ENCODE measurements at places on chromosomes 16 and 17.

GRCh38 chr17:77408284-77408683 is 267.5 kb downstream of the SEC14L1 start:
- no peak for DNase-seq

DNA sequence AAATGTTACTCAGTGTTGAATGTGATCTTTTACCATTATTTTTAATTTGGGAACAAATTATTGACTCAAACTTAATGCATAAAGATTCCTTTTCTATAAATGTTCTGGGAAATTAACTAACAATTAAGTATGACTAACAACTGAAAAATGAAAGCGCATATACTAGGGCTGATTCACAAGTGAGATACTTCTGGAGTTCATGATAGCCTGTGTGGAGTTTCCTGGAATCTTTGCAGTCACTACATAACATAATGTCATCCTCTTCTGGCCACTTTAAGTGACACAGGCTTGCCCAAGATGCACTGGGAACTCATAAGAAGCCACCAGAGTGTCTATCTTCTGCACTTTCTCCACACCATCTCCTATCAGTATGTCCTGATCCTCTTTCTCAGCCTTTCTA is 450.3 kb upstream of the CDH11 start:
- DNase-seq: no peak

DNA sequence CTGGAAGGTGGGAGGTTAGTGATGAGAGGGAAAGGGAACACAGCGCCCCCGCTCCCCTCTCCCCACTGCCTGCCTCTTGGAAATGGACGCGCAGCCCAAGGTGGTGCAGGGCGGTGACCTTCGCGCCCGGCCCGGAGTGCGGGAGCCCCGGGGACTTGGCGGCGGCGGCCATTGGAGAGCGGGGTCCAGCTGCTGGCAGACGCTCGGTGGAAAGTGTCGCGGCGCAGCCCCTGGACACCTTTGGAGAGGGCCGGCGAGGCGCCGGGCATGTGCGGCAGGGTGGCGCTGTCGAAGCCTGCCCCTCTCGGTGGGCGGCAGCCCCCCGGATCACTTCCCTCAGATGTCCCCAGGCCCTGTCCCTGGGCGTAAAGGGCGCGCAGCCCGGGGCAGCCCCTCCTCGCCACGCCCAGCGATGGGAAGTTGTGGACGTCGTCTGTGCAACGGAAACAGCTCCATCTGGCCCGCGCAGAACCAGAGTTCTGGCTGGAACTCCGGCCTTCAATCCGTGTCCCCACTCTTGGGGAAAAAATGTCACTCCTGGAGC is 16.7 kb downstream of the SALL1 start:
- DNase-seq: peak; percentile 71

GRCh38 chr17:65785109-65785508 is 223.7 kb upstream of the AXIN2 start:
- DNase-seq: no peak

- peak; percentile 32 for DNase-seq
These were observed 4.9 kb upstream of the PGAP6 start for GRCh38 chr16:386641-387156.

- DNase-seq: no peak
These were observed 26.0 kb upstream of the ADCY9 start for GRCh38 chr16:4142268-4142667.

GRCh38 chr17:75430159-75430974 is 24.9 kb upstream of the GRB2 start:
- peak; percentile 33 for DNase-seq

GRCh38 chr16:66536525-66536924 is 13.4 kb downstream of the TK2 start:
- no peak for DNase-seq

GRCh38 chr17:1384905-1385435 is 15.1 kb downstream of the YWHAE start:
- no peak for DNase-seq

DNA sequence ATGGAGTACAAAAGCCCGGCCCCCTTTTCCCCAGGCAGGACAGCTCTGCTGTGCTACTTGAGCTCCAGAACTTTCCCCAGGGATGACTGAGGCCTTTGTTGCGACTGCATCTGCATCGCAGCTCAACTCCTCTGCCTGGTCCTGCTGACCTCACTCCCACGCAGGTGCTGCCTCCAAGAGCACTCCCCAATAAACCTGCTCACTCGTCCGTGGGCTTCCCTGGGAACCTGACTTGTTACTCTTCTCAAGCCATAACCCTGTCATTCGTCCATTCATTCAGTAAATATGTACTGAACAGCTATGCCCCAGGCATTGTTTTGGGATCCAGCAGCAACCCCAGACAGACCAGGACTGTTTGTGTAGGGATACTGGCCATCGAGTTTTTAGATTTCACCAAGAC is 11.6 kb upstream of the RMI2 start:
- DNase-seq: no peak

GRCh38 chr16:19044769-19045168 is 22.6 kb upstream of the COQ7 start:
- no peak for DNase-seq

DNA sequence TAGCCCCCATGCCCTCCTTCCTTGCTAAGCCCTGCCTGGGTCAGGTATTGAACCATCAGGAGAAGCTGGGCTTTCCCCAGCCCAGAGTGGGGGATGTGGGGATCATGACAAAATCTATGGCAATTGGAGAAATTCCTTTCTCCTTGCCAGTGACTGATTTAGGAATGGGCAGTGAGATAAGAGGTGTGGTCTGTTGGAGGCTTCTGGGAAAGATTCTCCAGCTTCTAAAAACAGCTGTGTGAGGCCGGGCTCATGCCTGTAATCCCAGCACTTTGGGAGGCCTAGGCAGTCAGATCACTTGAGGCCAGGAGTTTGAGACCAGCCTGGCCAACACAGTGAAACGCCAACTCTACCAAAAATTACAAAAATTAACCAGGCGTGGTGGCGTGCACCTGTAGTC is 69.1 kb downstream of the SRCIN1 start:
- no peak for DNase-seq

DNA sequence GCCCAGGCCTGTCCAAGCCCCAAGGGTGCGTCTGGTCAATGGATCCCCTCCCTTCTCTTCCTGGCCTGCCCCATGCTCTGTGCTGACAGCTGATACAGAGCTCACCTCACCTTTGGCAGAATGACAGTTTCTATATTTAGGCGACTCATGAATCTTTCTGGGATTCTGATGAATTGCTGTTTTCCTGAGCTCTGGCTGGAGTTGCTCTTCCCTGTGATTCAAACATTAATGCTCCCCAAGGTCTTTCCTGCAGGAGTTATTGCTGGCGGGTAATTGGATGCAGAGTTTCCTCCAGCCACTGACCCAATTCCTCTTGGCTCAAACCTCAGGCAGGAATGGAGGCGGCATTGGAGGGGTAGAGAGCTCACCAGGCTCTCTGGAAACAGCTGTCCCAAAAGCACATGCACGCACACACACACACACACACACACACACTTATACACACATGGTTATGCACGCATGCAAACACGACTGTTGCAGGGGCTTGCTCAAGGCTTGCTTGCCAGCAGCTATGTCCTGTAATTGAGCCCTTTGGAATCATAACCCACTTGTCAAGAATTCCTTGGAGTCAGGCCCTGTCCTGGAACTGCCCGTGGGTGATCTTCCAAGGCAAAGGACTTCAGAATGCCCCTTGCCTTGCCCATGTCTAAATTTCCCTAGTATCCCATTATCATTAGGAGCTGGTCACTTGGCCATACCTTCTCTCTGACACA is 128.8 kb downstream of the ASIC2 start:
- DNase-seq: no peak

DNA sequence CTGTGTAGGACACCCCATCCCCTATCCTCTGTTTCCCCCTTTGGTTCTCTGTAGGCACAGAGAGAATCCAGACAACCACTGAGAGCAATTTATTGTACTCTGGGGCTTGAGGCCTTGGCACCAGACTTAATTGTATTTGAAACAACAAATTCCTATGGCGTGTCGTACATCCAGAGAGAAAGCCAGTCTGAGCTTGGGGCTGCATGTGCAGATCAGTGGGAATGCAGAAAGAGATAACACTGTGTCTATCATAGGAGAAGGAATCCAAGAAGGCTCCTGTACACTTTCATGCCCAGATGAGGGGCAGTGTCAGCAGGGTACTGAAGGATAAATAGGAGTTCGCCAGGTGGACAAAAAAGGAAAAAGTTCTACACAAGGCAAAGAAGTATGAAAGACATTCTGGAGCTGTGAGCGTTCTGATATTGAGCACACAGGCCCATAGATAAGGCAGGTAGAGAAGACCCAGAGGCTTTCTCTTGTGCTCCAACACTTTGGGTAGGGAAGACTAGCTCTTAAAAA is 22.0 kb upstream of the IL4R start:
- no peak for DNase-seq

DNA sequence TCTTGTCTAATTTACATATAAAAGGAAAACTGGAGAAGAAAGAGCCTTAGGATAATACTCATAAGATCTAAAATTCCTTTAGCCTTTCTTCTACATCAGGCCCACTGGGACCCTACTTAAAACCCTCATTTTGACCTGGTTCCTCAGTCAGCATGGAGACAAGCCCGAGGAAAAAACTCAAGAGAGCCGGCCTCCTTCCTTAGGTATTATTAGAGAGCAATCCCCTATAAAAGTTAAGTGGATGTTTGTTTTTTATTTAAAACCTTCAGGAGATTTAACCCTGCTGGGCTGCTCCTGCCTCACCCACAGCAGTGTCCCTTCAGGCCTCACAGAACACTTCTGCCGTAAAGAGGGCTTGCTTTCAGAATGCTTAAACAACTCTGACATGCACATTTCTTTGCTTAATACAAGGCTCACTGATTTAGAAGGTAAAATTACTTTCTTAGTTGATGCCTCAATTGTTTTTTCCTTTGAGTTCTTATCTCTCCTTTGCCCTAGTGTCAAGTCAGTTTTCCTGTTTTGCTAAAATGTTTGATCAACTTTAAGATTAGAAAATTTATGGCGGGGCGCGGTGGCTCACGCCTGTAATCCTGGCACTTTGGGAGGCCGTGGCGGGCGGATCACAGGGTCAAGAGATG is 145.6 kb upstream of the TBX2 start:
- DNase-seq: no peak

- peak; percentile 70 for DNase-seq
These were observed 21.4 kb downstream of the QPRT start for GRCh38 chr16:29700253-29700987.

- no peak for DNase-seq
These were observed 1.4 kb downstream of the NT5C start for GRCh38 chr17:75130059-75130631.

- no peak for DNase-seq
These were observed 56.9 kb downstream of the MSI2 start for GRCh38 chr17:57313097-57313835.

GRCh38 chr17:45965812-45966211 is 33.2 kb upstream of the STH start:
- DNase-seq: no peak

DNA sequence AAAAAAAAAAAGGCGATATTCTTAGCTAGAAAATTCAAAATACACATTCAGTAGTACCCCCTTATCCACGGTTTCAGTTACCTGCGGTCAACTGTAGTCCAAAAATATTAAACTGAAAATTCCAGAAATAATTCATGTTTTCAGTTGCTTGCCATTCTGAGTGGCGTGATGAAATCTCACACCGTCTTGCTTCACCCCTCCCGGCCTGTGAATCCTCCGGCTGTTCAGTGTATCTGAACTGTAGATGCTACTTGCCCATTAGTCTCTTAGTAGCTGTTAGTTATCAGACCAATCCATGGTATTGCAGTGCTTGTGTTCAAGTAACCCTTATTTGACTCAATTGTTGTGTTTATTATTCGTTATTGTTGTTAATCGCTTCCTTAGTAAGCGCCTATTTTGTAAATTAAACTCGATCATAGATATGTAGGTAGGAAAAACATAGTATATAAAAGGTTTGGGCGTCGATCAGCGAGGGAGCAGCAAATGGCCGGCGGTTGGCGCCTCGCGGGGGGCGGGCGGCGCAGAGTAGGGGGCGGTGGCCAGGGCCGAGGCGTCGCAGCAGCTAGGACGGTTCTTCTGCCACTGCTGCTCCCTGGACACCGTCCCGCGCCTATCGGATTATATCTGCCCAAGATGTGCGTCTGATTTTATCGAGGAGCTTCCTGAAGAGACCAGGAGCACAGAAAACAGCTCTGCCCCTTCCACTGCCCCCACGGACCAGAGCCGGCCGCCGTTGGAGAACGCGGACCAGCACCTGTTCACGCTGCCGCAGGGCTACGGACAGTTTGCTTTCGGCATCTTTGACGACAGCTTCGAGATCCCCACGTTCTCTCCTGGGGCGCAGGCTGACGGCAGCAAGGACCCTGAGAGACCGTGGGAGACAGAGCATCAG is 39.8 kb upstream of the AKAP1 start:
- no peak for DNase-seq

DNA sequence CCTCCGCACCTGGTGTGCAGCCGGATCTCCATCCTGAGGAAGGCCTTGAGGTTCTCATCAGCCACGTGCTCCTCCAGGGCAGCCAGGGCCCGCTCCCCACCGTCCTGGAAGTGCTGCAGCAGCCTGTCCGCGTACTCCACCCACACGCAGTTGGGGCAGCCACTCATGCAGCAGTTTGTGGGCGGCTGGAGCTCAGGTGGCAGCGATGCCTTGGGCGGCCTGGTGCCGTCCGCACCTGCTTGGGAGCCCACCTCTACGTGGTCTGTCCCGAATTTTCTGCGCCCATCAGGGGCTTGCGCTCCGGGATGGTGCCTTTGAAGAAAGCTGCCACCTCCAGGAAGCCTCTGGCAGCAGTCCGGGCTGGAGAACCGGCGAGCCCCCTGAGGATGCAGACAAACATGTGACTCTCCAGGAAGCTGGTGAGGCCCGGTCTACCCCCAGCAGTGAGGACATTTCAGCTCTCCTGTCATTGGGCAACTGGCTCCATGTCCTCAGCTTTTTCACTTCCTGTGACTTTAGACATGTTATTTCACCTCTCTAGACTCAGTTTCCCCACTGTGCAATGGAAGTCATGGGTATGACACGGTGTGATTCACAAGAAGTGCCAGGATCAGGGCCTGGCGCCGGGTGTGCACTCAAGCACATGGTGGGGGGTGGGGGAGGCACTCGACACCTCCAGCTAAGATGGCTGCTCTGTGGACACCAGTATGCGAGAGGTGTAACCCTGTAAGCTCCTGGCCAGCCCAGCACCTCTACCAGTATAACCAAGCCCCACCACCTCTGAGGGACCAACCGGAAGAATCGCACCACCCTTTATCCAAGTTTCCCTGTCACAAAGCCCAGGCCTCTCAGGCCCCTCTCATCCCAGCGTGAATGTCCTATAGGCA is 957 bp downstream of the OXLD1 start:
- DNase-seq: no peak

DNA sequence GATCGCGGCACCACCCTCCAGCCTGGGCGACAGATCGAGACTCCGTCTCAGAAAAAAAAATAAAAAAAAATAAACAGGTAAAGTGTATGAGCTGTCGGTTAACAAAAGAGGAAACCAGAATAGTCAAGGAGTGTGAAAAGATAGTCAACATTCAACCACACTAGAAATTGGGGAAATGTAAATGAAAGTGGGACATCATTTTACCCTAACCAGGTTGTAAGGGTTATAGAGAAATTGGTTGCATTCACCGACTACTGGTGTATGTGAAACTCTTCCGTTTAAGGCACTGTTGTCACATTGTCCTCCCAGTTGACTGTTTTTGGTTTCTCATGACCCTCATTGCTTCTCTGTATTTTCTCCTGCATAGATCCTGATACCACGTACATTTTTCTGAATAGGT is 62.8 kb downstream of the RABEP1 start:
- DNase-seq: no peak

- no peak for DNase-seq
These were observed 9.1 kb downstream of the KCNH4 start for GRCh38 chr17:42171831-42172230.

Measured in retina (tissue), 1 donor.